Hippocampal formation (tissue), 2 donors: ENCODE measurements at places on chromosomes 16 and 17.

DNA sequence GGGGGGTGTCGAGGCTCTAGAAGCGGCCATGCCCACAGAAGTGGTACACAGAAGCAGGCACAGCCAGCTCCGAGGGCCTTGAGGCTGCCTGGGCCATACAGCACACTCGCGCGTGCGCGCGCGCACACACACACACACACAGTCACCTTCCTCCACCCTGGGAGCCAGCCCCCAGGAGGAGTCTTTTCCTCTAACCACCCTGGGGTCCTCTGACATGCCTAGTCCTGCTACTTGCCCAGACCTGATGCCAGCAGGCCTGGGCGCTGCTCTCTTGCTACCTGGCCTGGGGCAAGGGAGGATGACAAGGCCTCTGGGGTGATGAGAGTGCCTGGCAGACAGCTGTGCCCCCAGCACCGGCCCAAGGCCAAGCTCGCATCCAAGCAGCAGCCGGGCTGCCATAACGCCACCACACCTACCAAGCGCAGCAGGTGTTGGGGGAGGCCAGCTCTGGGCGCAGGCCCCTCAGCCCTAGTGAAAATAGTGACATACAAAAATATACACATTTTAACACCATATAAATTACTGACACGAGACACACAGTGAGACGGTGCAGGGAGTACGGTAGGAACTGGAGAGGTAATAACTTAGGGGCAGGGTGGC lies 41.1 kb downstream of the TSC2 start:
- no peak for DNase-seq

- DNase-seq: no peak
Observed at GRCh38 chr16:84315422-84315821, 20.7 kb downstream of the WFDC1 start.

- DNase-seq: no peak
Observed at GRCh38 chr17:65301184-65301583, 164.0 kb downstream of the RGS9 start.

GRCh38 chr16:2860826-2861567 lies 3.0 kb upstream of the PRSS22 start:
- no peak for DNase-seq

GRCh38 chr17:57107498-57108101 lies 22.6 kb downstream of the AKAP1 start:
- DNase-seq: no peak

DNA sequence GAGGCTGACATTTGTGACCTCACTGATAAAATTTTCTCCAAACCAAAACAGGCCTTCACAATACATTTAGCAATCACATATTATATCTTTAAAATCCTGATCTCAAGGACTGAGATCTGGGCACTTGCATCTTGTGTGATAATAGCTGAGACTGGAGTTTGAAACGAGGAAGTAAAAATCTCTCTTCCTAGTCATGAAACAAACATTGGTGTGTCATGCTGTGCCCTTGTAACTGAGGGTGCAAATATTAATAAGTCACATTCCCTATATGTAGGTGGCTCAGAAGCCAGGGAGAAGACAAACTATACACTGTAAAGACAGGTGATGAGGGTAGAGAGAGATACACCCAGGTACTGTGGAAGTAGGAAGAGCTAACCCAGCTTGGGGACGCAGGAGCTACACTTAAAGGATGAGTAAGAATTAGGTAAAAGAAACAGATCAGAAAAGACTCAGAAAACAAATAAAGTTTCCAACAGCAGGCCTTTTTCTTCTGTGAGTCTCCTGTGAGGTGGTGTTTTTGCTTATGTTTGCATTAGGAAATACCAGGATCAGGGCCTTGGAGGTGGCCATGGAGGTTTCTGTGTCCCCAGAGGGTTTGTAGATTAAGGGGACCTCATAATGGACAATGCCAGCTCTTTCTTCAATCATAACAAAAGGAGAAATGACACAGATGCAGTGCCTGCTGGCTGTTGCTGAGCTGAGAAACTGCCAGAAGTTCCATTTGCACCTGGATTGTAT lies 335.7 kb downstream of the GRIN2A start:
- no peak for DNase-seq

GRCh38 chr16:1958715-1959268 lies 546 bp upstream of the NDUFB10 start:
- no peak for DNase-seq

DNA sequence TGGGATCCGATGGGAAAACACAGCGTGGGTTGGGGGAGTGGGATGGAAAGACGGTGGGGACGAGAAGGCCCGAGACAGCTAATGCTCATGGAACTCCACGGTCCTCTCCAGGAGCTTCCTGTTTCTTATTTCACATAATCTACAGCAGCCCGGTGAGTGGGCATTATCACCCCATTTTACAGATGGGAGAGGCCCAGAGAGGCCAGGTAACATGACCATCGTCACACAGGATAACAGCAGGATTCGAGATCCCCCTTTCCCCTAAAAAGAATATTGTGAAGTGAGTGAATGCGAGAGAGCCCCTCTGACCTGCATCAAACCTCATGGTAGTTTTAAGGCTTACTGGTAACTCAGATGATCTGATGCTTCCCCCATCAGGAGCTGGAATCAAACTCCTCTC lies 12.0 kb downstream of the CIBAR2 start:
- no peak for DNase-seq

GRCh38 chr16:23949630-23950290 lies 114.0 kb downstream of the PRKCB start:
- DNase-seq: no peak

- no peak for DNase-seq
Observed at GRCh38 chr16:83813823-83814658, 6.3 kb downstream of the HSBP1 start.

DNA sequence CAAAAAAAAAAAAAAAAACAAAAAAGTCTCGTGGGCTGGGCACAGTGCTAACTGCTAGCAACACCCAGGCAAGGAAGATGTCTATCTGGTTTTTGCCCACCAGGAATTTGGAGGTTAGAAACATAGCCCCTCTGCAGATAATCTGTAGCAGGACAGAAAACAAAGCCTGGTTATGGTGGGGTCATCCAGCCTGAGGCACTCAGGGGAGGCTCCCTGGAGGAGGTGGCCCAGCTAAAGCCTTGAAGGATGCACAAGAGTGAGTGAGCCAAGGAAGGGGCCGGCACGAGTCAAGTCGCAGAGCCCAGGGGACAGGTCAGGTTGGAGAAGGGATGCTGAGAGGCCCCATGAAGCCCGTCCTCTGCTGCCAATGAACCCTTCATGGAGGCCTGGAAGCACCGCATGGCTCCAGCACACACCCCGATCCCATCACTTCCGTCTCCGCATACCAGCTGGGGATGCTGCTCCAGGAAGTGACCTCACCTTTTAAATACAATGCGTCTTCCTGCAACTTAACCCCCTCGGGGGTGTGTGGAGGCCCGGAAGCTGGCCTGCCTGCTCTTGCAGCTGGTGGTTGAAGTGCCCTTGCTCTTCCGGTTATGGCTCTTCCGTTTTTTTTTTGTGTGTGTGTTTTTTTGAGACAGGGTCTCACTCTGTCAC lies 86.5 kb downstream of the ENGASE start:
- no peak for DNase-seq

GRCh38 chr16:30186782-30187555 lies 3.6 kb downstream of the CORO1A start:
- DNase-seq: no peak

DNA sequence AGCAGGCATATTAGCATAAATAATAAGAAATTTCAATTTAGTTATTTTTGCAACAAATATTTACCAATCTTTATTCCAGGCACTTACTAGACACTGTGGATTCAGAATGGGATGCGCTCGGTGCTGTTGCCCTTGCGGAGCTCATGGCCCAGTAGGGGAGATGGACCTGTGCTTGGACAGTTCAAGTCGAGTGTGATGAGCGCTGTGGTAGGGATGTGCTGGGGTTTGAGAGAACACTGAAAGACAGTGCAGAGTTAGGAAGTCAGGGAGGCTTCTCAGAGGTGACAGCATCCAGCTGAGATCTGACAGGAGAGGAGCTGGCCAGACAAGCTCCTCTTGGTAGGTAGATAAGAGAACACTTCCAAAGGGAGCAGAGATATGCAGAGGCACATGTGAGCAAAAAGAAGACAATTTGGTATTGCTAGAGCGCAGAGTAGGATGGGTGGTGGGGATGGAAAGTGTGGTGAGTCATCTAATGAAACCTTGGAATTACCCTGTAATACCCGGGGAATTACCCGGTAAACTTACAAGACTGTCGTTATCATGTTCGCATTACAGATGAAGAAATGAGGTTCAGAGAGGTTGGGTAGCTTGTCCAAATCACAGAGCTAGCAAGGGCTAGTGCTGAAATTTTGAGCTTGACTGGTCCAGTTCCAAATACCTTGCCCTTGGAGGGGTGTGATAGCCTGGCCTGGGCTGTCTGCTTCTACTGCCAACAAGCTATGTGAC lies 298.1 kb upstream of the N4BP1 start:
- DNase-seq: no peak

- no peak for DNase-seq
Observed at GRCh38 chr16:57403965-57404817, at the start of gene CCL17. Gene CCL17, plus strand, starts transcription at chr16:57404767. Its CDS starts 9,166 bp downstream, at chr16:57413933.
